ENCODE measurements at places on chromosomes 3 and 15.

DNA sequence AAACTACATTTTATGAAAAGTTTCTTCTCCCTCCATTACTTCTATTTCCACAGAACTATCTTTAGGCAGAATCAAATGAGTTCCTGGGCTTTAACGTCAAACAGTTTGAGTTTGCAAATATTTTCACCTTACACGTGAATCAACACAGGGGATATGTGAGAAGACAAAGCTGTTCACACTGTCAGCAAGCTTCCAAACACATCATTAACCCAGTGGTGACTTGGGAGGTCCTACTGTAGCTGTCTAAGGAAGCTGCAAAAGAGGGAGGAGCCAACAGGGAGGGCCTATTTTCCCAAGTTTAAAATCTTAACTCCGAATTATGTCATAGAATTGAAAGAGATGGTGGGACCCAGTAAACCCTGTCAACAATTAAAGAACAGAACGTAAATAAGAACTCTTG, 337.8 kb upstream of the DNAJC19 start:
- peak; percentile 20 for DNase-seq

- no peak for DNase-seq
Measured at GRCh38 chr15:40307421-40308211, at the start of gene PLCB2. TSS of gene PLCB2 (minus strand) at chr15:40307935. CDS start at chr15:40307672, 263 bp downstream.

GRCh38 chr3:63908081-63908736, 4.0 kb downstream of the SCAANT1 start:
- DNase-seq = peak; percentile 16

DNA sequence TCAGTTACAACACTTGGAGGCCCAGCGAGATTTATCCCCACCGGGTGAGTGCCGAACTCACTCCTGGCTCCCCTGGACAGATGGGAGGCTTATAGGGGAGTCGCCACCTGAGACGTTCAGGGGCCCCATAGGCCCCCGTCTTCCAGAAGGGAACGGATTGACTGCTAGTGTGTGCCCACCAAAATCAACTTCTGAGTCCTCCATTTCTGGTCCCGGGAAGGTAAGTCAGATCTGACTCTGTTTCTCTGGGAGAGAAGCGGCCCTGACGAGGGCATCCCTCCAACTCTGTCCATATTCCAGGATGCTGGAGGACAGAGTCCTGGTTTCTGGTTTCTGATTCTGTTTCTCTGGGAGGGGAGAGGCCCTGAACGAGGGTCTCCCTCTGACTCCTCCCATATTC, 44.3 kb downstream of the ZBTB11 start:
- DNase-seq = no peak

DNA sequence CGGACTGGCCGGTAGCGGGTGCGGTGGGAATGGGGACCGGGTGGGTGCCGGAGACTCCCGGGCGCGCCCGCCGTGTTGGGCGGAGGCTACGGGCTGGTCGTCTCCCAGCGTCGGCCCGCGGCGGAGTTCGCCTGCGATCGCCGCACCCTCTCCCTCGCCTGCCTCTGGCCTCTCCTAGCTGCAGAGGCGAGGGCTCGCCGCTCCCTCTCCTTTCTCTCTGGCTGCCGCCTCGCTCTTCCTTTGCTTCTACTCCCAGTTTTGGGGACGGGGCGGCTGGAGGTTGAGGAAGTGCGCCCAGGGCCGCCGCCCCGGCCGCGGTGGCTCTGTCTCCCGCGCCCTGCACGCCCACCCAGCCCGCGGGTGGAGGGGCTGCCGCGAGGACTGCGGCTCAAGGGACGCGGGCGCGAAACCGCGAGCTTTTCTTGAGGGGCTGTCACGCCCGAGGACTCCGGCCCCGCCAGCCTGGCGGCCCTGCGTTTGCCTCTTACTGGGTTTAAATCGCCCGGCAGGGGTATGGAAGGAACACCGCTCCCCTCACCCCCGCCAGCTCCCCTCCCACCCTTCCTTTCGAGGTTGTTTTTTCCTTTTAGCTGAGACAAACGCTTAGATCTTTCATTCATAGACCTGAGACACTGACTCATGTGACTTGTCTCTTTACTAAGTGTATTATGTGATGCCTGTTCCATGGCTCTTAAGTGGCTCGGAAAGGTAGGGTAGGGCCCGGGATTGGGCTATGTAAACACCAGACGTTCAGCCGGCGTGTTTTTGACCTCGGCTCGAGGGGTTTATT, 654 bp downstream of the PIK3CA start:
- peak; percentile 76 for DNase-seq

- DNase-seq = no peak
Measured at GRCh38 chr3:125337506-125337905, 37.6 kb downstream of the ZNF148 start.

GRCh38 chr15:41901431-41901830, 7.6 kb upstream of the SPTBN5 start:
- DNase-seq = no peak

- DNase-seq = peak; percentile 96
Measured at GRCh38 chr3:158097593-158098308, 8.5 kb downstream of the SHOX2 start.

- DNase-seq = no peak
Measured at GRCh38 chr3:10550705-10551104, 45.3 kb upstream of the ATP2B2 start.

DNA sequence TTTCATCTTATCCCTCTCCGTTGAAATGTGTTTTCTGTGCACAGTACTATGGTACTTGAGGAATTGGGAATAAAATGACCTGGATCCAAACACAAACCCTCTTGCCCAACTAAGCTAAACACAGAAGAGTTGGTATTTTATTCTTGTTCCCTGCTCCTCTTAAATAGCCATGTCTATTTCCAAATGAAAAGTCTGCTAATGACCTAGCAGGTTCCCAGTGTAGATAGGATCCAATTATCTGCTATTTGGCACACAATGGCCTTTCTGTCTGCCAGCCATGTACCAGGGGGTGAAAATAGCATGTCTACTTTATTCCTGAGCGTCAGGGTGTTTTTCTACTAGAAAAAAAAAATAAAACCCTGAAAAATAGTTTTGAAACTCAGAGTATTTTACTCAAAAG, 657.0 kb upstream of the NAALADL2 start:
- no peak for DNase-seq

DNA sequence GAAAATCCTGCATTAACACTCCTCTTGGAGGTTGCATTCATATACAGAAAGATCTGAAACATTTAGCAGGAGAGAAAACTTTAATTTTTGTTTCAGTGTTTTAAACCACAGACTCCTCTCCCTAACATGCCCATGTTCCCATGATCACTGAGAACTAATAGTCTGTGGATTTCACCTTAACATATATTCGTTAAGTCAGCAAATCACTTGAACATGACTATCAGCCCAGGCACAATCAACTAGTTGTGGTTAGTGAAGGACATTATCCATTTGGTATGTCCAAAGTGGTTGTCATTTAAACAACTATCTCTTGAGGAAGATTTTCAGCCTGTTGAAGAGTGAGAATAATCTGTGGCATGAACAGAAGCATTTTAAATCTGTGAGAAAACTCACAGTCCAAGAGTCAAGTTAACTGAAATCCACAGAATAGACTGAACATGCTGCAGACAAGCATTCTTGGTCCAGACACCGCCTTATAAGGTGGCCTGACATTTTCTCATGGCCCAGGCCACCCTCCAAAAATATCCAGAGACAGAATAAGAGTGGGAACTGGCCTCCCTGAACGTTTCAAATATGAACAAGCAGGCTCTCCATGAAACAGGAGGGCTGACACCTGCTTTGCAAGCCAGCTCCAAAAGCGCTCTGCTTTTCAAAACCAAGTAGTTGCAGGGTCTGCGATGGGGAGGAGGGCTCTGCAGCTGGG, 39.9 kb upstream of the ADCY5 start:
- no peak for DNase-seq

- no peak for DNase-seq
Measured at GRCh38 chr3:108283006-108283405, 13.3 kb upstream of the HHLA2 start.

DNA sequence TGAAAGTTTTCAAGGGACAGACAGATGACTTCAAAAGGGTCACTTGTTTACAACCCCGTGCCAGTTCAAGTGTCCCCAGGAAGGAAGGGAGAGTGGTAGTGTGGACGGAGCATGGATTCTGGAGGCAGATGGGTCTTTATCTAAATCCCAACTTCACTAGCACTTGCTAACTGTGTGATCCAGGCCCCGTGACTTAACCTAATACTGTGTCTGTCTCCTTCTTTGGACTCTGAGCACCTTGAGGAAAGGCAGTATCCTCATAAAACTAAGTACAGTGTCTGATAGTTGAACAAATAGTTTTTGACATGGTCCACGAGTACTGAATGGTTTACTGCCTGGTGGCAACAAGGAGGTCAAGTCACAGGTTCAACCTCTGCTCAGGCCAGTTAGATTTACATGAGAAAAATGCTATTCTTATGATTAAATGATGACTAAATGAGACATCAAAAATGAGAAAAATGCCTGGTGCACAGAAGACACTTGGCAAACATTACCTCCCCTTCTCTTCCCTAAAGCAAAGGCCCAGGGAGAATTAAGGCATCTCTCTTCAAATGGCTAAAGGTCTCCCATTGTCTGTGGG, 48.9 kb downstream of the ABCC5 start:
- no peak for DNase-seq

- DNase-seq = no peak
Measured at GRCh38 chr3:71903112-71903495, 118.2 kb upstream of the PROK2 start.

GRCh38 chr3:129461022-129461421, 21.0 kb downstream of the IFT122 start:
- DNase-seq = no peak

- DNase-seq = no peak
Measured at GRCh38 chr15:60865507-60865906, 363.6 kb downstream of the RORA start.

- DNase-seq = no peak
Measured at GRCh38 chr3:28547677-28548076, 199.1 kb upstream of the AZI2 start.

DNA sequence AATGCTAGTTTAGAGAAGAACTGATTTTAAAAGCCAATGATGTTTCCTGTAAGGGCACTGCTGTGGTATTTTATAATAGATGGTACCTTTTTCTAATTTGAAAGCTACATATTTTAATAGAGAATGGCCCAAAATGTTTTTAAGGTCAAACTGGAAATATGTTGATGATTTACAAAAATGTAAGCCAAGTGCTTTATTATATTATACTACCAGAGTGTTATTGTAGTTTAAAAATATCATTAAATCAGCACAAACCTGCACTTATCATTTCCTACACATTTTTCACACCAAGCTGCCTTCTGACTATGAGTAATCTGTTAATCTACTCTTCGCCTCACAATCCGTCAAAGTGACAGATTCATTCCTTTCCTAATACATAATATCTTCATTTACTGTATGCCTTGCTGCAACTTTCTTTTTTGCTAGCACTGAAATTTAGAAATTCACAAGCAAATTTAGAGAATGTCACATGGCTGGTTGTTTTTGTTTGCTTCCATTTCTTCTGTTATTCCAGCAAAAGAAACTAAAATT, 126.4 kb upstream of the FAM3D start:
- no peak for DNase-seq

- no peak for DNase-seq
Measured at GRCh38 chr3:37626736-37627565, 234.7 kb upstream of the CTDSPL start.

GRCh38 chr15:62482785-62483429, 317.8 kb upstream of the C2CD4B start:
- peak; percentile 72 for DNase-seq

GRCh38 chr3:4985330-4986174, 6.3 kb downstream of the BHLHE40 start:
- DNase-seq = peak; percentile 11

- DNase-seq = no peak
Measured at GRCh38 chr15:79064496-79064895, 26.1 kb downstream of the RASGRF1 start.

GRCh38 chr3:37179144-37179967, 5.0 kb upstream of the LRRFIP2 start:
- no peak for DNase-seq

DNA sequence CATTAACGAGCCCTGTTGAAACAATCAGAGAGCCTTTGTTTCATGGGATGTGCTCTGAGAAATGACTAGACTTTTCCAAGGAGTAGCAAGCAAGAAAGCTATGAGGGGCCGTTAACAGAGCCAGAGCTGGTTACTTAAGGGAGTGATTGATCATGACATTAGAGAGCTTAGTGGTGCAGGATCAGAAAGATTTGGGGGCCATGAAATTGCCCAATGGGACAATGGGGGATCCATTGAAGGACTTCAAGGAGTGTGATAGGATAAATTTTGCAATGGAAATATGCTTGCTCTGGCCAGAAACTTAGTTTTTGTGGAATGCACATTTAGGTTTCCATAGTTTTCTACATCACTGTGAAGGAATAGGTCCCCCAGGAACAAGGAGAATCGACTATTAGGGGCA, 45.6 kb downstream of the LRRC3B start:
- DNase-seq = no peak

GRCh38 chr15:66876731-66877476, 174.9 kb downstream of the SMAD6 start:
- DNase-seq = no peak

DNA sequence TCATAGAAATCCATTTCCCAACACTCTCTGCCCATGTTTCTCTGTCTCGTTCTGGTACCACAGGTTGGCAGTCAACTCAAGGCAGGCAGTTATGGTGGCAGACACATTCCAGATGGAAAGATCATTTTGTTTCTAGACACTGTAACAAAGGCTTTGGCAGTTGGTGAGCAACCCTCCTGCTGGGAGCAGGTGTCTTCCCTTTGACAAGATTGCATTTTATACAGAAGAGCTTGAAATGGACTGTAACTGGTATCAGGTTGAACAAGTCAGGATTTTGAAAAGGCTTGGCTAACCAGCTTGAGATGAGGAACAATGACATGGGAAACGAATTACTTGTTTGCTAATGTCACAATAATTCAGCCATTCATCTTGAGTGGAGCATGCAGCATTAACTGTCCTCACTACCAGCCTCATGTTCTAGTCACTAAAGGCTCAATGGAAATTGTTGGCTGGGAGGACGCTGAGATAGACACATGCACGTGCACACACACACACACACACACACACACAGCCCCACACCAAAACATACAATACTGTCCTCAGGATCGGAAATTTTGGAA, 170.0 kb downstream of the SEMA6D start:
- peak; percentile 33 for DNase-seq

DNA sequence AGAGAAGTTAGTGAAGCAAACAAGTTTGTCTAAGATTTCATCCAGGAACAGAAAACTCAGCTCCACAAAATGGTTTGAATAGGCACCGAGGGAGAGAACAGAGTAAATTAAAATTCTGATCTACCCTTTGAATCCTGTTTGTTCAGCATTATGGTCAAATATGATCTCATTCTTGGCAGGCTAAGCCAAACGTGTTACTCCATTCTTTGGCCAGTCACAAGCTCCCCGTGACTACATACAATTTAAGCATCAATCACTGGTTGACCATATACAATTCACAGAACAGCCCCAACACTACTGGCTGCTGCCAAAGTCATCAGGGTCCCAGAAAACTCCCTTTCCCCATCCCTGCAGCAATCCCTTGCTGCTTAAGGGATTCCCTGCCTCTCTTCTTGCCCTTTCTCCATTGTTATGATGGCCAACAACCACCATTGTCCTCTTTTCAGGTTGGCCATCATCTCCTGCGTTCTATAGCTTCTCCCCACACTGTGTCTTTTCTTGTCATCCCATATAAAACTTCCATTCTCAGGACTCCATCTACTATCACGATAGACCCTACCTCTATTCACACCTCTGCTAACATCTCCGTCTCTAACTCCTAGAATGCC, 46.3 kb downstream of the GOLIM4 start:
- no peak for DNase-seq

- DNase-seq = peak; percentile 56
Measured at GRCh38 chr15:66057089-66057488, 187.8 kb downstream of the RAB11A start.

Measured in neural progenitor cell (in vitro differentiated cells).